Stimulated activated CD8-positive, alpha-beta memory T cell treated with anti-CD3 and anti-CD28 coated beads, Interleukin-7, amount 100 ng/mL, for 1 hour (primary cell): ENCODE measurements at places on chromosomes 3 and 15.
A peak's percentile ranks its signal among the peaks of the same experiment; 100 is the strongest.

GRCh38 chr3:190973771-190974170 is 111.3 kb upstream of the GMNC start:
- no peak for DNase-seq

- DNase-seq: no peak
These were observed 243.2 kb downstream of the ROBO2 start for GRCh38 chr3:77283108-77283507.

DNA sequence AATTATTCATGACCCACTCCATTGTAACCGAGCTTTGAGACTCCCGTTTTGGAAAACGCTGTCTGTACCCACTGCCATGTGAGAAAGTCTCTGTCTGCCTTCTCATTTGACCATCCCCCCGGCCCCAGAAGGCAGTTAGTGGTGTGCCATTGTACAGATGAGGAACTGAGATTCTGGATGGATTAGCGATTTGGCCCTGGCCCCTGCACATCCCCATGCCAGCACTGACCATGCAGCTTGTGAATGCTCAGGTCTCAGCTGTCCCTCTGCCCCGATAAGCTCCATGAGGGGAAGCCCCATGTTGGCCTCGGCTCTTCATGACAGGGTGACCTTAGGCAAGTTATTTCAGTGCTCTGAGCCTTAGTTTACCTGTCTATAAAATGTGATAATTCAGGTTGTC is 153.0 kb upstream of the SMAD3 start:
- no peak for DNase-seq

GRCh38 chr15:78308422-78309032 is 9.1 kb upstream of the SKIC8 start:
- DNase-seq: peak; percentile 14

- DNase-seq: no peak
These were observed 426.5 kb upstream of the RASGRP1 start for GRCh38 chr15:38991126-38991525.

- no peak for DNase-seq
These were observed 512.7 kb upstream of the CDIN1 start for GRCh38 chr15:36066757-36067156.

GRCh38 chr3:197333901-197334639 is 35.7 kb upstream of the DLG1 start:
- no peak for DNase-seq

GRCh38 chr3:148866261-148866660 is 1.2 kb downstream of the CPA3 start:
- DNase-seq: no peak
